ENCODE measurements at places on chromosomes 12 and 14.

DNA sequence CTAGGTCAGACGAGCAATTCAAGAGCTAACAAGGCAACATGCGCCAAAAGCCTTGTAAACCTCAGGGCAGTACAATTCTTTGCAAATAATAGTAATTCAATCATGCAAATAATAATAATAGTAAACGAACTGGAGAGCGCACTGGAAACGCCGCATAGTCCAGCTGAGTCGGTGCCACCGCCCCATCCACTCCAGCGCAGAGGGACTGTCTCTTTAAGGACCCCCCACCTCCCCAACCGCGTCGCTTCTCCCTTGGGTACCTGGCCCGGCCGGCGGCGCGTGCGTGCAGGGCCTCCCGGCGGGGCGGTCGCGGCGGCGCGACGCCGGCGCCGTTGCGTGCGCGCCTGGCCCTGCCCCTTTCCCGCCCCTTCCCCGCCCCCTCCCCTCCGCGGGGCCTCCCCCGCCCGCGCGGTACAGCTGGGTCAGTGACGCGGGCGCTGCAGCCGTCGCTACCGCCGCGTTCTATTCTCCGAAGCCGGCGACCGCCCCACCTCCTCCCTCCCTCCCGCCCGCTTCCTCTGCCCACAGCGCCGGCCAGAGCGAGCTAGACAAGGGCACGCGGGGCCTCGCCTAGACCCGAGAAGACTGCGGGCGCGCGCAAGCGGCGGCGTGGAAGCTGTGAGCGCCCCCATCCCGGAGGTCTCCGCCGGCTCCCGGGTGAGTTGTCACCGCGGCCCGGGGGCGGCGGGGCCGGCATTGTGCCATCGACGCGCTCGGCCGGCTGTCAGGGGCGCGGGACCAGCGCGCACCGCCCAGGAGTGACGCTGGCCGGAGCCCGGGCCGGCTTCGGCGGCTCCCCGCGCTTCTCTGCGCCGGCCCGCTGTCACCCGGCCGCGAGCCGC lies at the start of gene SUSD6:
SUSD6 (plus strand) TSS at position 425 of the 842 bp plus-strand sequence. CDS start 46,997 bp downstream, outside the sequence.
- DNase-seq: peak; percentile 96

GRCh38 chr12:52010692-52011601 lies 4.2 kb downstream of the TAMALIN start:
- no peak for DNase-seq

GRCh38 chr14:30355431-30355913 lies 203.5 kb upstream of the G2E3 start:
- DNase-seq: peak; percentile 23

- DNase-seq: no peak
Observed at GRCh38 chr12:53173085-53173715, 7.3 kb upstream of the ZNF740 start.

GRCh38 chr12:3832738-3833137 lies 40.5 kb downstream of the PARP11 start:
- no peak for DNase-seq

DNA sequence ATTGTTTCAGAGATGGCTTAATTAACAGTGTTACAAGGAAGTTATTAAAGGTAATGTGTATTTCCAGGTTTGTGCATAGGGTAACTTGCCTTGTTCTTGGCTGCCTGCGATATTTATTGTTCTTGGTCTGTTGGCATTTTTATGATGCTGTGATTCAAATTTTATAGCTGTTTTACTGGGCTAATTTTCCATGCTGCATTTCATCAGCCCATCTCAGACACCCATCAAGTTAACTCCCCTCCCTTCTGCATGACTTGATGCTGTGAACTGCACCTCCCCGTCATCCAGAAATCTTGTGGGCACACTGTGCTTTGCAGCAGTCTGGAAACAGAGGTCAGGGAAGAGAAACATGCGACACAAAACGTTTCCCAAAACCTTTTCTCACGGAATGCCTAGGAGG lies 1049.2 kb downstream of the AACS start:
- DNase-seq: no peak

DNA sequence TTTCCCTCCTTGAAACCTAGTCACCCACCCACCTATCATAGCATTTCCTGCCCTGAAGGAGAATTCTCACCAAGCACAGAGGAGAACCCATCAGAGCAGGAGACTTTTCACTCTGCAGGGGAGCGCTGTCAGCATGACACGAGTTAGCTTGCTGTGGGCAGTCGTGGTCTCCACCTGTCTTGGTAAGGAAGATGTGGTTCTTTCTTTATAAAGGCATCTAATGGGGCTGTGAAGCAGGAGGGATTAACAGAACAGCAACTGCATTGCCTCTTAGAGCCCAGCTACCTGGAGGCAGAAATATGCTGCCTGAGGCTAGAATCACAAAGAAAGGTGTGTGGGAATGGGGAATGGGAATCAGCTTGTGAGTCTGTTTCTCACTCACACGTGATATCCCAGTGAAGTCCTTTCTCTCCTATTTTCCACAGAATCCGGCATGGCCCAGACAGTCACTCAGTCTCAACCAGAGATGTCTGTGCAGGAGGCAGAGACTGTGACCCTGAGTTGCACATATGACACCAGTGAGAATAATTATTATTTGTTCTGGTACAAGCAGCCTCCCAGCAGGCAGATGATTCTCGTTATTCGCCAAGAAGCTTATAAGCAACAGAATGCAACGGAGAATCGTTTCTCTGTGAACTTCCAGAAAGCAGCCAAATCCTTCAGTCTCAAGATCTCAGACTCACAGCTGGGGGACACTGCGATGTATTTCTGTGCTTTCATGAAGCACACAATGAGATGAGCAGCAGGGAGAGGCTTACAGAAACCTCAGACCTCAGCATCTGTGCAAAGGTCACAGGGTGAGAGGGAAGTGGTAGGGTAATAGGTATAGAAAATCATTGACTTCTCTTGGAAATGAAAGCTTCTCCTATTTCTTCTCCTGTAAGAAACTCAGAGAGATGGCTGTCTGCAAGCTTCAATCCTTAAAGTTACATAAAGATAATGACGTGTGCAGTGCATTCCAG lies 316.9 kb downstream of the DAD1 start:
- DNase-seq: no peak

DNA sequence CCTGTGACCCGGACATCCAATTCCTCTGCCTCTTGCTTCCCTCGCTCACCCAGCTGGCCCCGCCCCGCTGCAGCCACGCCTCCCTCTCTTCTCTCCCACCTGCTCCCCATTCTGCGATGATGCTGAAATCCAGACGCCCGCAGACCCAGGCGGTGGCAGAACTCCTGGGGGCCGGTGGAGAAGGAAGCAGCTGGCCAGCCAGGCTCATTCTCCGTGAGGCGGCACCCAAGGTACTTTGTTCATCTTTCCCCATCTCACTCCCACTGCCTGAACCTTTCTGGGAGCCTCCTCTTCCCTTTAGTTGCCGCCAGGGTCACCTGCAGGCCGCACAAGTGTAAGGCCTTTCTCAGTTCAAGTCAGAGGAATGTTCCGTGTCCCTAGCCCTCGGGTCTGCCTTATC lies 35.7 kb downstream of the FOXN4 start:
- no peak for DNase-seq

DNA sequence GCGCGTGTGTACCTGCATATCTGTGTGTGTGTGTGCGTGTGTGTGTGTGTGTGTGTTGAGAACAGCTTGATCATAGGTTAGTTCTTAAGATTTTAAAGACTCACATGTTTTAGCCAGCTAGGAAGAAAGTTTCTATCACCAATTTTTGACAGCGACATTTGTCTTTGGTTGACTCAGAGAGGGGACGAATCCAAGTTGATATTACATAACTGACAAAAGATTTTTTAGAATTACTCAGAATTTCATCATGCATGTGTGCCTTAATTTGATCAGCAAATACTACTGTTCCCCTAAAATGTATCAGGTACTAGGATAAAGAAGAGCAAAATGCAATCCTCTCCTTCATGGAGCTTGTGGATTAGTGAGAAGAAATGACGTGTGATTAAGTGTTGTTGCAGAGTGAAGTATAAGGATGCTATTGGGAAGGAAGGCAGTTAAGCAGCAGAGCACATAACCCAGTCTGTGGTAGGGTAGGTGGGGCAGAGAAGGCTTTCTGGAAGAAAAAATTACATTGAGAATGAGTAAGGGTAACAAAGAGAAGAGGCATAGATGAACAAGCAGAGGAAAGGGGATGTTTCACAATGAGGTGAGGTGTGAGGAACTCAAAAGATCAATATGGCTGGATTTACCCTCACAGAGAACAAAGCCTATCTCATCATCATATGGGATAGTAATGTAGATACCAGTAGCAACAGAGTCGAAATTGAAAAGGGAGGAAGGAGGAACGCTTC lies 77.5 kb downstream of the ELK3 start:
- no peak for DNase-seq

GRCh38 chr14:33676135-33676566 lies 274.7 kb downstream of the EGLN3 start:
- DNase-seq: peak; percentile 3

DNA sequence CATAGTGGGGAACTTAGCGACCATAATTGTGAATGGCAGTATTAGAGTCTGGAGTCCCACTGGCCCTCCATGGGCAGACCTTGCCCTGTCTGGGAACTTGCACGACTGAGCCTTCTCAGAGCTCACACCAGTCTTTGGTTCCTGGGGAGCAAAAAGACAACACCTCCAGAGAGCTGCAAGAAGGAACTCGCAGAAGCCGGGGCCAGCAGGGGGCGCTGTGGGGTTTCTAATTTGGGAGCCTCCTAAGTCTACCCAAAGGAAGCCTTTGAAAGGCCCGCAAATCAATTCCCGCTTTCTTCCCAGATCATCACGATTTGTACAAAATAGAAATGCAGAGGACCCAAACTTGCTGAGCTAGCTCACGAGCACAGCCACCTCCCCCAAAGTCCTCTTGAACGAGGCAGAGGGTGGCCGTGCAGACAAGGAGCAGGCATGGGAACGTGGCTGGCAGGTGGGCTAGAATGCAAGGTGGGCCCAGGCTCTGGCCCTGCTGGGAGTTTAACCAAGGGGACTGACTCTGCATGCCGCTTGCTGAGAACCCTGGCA lies 46.3 kb upstream of the FBXO21 start:
- DNase-seq: peak; percentile 68

- DNase-seq: no peak
Observed at GRCh38 chr12:2266666-2267620, 214.2 kb downstream of the CACNA1C start.

- DNase-seq: no peak
Observed at GRCh38 chr12:123077298-123078119, 73.4 kb downstream of the PITPNM2 start.

GRCh38 chr14:39426605-39427004 lies 5.6 kb downstream of the FBXO33 start:
- peak; percentile 20 for DNase-seq

GRCh38 chr14:101887219-101887618 lies 77.2 kb upstream of the DYNC1H1 start:
- no peak for DNase-seq

GRCh38 chr14:103676881-103677675 lies 38.2 kb downstream of the XRCC3 start:
- DNase-seq: no peak

DNA sequence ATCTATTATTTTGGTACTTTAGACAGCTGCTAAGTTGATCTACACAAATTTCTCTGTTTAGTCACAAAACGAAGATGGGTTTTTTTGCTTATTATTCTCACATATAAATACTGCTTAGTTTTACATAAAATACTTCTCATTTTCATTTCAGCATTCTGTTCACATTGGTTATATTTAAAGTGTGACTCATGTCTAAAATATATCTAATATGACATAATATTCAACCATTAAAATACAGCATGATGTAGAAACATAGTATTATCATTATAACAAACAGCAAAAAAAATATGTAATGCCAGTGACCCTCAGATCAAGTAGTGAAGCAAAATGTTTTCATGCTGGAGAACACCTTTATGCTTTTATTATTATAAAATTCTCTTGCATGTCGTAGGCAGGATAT lies 63.7 kb downstream of the SH2B3 start:
- DNase-seq: no peak

DNA sequence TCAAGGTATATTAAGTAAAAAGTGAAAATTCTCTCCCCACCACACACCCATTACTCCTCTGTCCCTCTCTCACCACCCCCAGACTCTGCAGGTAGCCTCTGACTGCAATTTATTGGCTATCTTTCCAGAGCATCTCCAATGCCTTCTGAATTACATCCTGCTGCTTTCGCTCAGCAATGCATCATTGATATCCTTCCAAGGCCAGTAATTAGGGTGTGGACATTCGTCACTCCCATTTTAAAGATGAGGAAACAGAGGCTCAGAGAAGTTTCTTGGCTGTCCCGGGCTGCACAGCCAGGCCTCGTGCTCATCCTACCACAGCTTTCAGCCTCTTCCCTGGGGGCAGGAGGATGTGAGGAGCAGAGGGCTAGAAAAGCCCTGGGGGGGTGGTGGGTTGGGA lies 23.6 kb upstream of the PGF start:
- DNase-seq: no peak

- no peak for DNase-seq
Observed at GRCh38 chr14:75877292-75877691, 104.5 kb downstream of the TGFB3 start.
